ENCODE measurements at places on chromosomes 5 and 9. TPM values are rescaled to one million over a fixed set of nuclear protein-coding genes. Genes with fewer than 3 reads are reported as not detected.

SLC9A3 gene
- 0.73 TPM for total RNA-seq

SPATA31E1 gene
- total RNA-seq = not detected

PLEKHG4B gene
- 4.1 TPM for total RNA-seq

SQSTM1 gene
- 256 TPM for total RNA-seq

PPIC gene
- 70.2 TPM for total RNA-seq

LHX3 gene
- not detected for total RNA-seq

TLR4 gene
- total RNA-seq = 15.8 TPM

HSPB3 gene
- 8.6 TPM for total RNA-seq

C1QTNF3 gene
- 0.47 TPM for total RNA-seq

C9orf50 gene
- total RNA-seq = not detected

IL13 gene
- not detected for total RNA-seq

SH2D3C gene
- total RNA-seq = not detected

MEGF10 gene
- not detected for total RNA-seq

BOD1 gene
- total RNA-seq = 53.3 TPM

PAPPA gene
- total RNA-seq = 14.2 TPM

CDX1 gene
- total RNA-seq = not detected

AQP3 gene
- total RNA-seq = 0.69 TPM

GALNT12 gene
- not detected for total RNA-seq

MEF2C gene
- total RNA-seq = 4.8 TPM

PARP8 gene
- total RNA-seq = 4.8 TPM

SVEP1 gene
- 7.5 TPM for total RNA-seq

CDC14B gene
- total RNA-seq = 12.6 TPM

STKLD1 gene
- not detected for total RNA-seq

RNF180 gene
- total RNA-seq = not detected

BTNL3 gene
- not detected for total RNA-seq

MELK gene
- 16.7 TPM for total RNA-seq

ACTBL2 gene
- not detected for total RNA-seq

SHISAL2B gene
- not detected for total RNA-seq

BTNL9 gene
- not detected for total RNA-seq

F12 gene
- 0.87 TPM for total RNA-seq

EGFLAM gene
- 6.3 TPM for total RNA-seq

TMEM8B gene
- total RNA-seq = 13.0 TPM

PCDHB3 gene
- 0.27 TPM for total RNA-seq

AQP7 gene
- total RNA-seq = not detected

B4GALT1 gene
- 93.5 TPM for total RNA-seq

CEL gene
- 0.70 TPM for total RNA-seq

TMC1 gene
- 0.68 TPM for total RNA-seq

CCL21 gene
- total RNA-seq = not detected

WNK2 gene
- not detected for total RNA-seq

GGTA1 gene
- total RNA-seq = not detected

SV2C gene
- total RNA-seq = not detected

LAMC3 gene
- not detected for total RNA-seq

EQTN gene
- total RNA-seq = not detected

CDO1 gene
- total RNA-seq = 0.26 TPM

QSOX2 gene
- total RNA-seq = 19.8 TPM

MYOZ3 gene
- total RNA-seq = not detected

LIX1 gene
- not detected for total RNA-seq

SLC36A2 gene
- total RNA-seq = not detected

STPG3 gene
- total RNA-seq = not detected

LCN10 gene
- total RNA-seq = not detected

PCDHB5 gene
- total RNA-seq = 0.23 TPM

FGF18 gene
- not detected for total RNA-seq

S100Z gene
- not detected for total RNA-seq

Measured in HFFc6 (cell line).